Prostate gland (tissue), 2 donors: ENCODE measurements at places on chromosomes 7 and 10.

DNA sequence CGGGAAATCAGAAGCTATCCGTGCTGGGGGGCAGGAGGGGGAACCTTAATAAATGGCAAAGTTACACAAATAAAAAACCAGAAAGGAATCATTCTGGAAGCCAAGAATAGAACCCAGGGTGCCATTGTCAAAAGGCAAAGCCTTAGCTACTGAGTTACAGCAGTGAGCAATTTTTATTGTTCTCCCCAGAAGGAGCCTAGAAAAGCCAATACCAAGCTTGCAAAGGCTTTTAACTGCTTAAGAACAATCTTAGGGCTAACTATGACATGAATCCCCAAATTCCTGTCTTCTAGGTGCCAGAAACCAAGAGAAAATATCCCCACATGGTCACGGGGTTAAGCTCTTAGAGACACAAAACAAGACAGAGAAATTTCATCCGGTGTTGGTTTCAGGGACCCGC is 482.7 kb downstream of the CCSER2 start:
- H3K27me3 ChIP-seq, result no peaks in the 10 kb centered on the region
- H3K27ac ChIP-seq, result no peak overlapping the region
- no peak overlapping the region for H3K4me3 ChIP-seq
- no peaks in the 10 kb centered on the region for H3K4me1 ChIP-seq
- H3K36me3 ChIP-seq, result no peaks in the 10 kb centered on the region
- no peak for DNase-seq

DNA sequence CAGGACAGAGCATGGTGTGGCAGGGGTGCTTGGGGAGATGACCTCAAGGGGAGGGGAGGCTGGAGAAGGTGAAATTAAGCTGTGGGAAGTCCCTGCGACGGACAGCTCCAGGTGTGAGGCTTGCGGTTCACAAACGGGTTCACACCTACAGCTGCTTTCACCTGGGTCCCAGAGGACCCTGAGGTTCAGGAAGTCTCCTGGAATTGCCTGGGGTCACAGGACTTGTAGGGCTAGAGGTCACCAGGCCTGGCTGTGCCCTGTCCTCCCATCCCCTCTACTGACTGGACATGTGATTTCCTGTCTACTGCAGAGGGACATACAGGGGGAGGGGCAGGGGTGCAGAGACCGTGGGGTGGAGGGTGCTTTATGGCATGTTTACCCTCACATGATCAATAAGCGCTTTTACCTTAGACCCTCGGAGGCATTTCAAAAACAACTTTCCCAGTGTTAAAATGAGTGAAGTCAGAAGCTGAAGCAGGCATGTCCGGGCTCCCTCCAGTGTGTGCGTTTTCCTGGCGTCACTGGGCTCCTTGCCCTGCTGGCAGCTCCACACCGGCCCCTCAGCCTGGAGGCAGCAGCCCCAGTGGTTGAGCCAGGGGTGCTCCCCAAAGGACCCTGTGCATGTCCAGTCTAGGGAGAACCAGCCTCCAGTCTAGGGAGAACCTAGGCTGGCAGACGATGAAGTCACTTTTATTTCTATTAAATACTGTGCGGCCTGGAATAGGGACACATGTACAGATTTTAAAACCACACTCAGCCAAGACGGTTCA is 66.6 kb upstream of the IGFBP3 start:
- no peak overlapping the region for H3K4me3 ChIP-seq
- no peaks in the 10 kb centered on the region for H3K36me3 ChIP-seq
- no peaks in the 10 kb centered on the region for H3K4me1 ChIP-seq

GRCh38 chr7:99489235-99489634 is 10.8 kb downstream of the ZNF394 start:
- H3K4me3 ChIP-seq, result no peak overlapping the region
- H3K36me3 ChIP-seq, result peaks cover 11% of the 10 kb centered on the region
- no peaks in the 10 kb centered on the region for H3K27me3 ChIP-seq
- H3K4me1 ChIP-seq, result no peaks in the 10 kb centered on the region
- no peak for DNase-seq

DNA sequence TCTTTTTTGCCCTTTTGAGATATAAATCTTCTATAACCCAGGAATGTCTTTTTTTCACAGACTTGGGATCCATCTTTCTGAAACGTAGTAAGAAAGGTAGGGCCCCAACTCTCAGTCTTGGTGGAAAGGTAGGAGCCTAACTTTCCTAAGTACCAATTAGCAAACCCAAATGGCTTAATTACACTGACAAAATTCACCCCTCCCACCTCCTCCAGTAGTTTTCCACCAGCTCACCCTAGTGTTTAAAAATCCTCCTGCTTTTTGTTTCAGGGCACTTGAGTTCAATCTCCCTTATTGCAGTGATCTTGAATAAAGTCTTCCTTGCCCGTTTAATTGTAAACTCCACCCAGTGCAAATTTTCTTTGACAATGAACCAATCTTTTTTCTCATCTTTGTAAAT is 600.0 kb downstream of the PHTF2 start:
- no peak overlapping the region for H3K27ac ChIP-seq
- no peaks in the 10 kb centered on the region for H3K36me3 ChIP-seq
- H3K27me3 ChIP-seq, result no peaks in the 10 kb centered on the region

- H3K27ac ChIP-seq, result no peak overlapping the region
- no peak for DNase-seq
- no peak overlapping the region for H3K4me3 ChIP-seq
- no peaks in the 10 kb centered on the region for H3K36me3 ChIP-seq
- H3K4me1 ChIP-seq, result no peaks in the 10 kb centered on the region
- H3K27me3 ChIP-seq, result no peaks in the 10 kb centered on the region
These were observed 124.6 kb upstream of the SEC61G start for GRCh38 chr7:54883576-54883975.

GRCh38 chr7:107353701-107354100 is 116.2 kb upstream of the GPR22 start:
- H3K36me3 ChIP-seq, result no peaks in the 10 kb centered on the region
- H3K4me1 ChIP-seq, result no peaks in the 10 kb centered on the region
- H3K27ac ChIP-seq, result no peak overlapping the region
- DNase-seq, result no peak

DNA sequence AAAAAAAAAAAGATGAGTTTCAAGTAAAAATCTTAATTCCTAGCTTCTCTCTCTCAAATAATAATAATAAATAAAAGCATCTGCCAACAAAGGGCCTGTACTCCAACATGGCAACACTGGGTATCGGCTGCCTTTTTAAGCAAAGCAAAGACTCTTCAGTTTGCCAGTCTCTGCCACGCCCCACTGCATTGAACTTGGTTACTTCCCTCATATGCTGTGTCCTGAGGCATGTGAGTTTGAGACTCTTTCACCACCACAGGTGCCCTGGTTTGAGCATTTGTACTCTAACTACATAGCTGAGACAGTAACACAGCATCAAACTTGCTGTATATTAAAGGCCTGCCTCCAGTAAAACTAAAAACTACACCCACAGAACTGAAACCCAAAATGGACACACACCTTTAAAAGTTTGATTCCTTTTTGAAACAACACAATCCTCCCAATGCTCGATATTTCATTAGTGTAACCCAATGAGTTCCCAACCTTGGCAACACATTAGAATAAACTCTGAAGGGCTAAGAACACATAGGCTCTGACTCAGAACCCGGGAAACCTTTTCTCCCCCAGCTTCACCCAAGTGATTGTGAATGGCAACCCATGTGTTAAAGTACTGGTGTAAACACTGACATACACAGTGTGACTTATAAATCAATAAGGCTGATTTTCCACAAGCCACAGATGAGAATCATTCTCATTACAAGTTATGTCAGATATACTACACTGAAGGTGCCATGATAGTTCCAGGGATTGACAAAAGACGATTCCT is 12.0 kb downstream of the JAZF1 start:
- no peak for DNase-seq
- no peaks in the 10 kb centered on the region for H3K27me3 ChIP-seq
- H3K36me3 ChIP-seq, result no peaks in the 10 kb centered on the region
- no peaks in the 10 kb centered on the region for H3K4me1 ChIP-seq

GRCh38 chr7:28774261-28774988 is 183.7 kb downstream of the TRIL start:
- DNase-seq, result no peak
- H3K27me3 ChIP-seq, result no peaks in the 10 kb centered on the region
- H3K27ac ChIP-seq, result no peak overlapping the region
- no peak overlapping the region for H3K4me3 ChIP-seq
- no peaks in the 10 kb centered on the region for H3K4me1 ChIP-seq
- no peaks in the 10 kb centered on the region for H3K36me3 ChIP-seq

DNA sequence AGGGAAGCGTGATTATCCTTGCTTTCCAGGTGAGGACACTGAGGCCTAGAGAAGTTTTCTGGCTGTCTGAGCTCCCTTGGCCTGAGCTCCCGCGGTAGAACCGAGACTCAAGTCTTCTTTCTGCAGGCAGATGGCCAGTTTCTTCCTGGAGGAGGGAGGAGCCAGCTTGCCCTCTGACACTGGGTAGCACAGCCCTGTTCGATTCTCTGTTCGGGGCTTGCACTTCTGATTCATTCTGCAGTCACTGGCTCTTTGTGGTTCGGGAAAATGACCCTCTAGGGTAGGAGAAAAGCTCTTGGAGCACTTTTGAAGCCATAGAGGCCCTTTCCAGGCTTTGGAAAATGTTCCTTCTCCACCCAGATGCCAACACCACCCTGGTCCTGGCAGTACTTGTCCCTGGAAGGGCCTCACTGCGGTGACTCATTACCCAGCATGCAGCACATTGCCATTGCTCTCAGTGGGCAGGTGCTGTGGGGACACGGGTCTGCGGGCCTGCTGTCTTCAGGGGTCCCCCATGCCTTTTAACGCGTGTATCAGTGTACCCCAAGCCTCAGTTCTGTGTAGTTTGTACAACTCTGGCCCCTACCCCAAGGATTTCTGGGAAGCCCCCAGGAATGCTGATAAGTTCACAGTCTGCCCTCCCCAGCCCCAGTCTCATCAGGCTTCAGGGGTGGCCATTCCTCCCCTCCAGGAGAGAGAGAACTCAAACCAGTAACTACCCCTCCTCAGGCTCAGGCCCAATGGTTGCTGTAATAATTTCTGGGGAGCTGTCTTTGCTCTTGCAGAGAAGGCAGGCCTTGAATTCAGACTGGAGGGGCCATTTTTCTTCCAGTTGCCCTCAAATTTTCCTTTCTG is 11.9 kb downstream of the CHST3 start:
- H3K27me3 ChIP-seq, result no peaks in the 10 kb centered on the region
- H3K4me1 ChIP-seq, result peaks cover 15% of the 10 kb centered on the region
- no peak overlapping the region for H3K4me3 ChIP-seq
- peak; percentile 40 for DNase-seq
- H3K27ac ChIP-seq, result peak overlapping the region; percentile 59

DNA sequence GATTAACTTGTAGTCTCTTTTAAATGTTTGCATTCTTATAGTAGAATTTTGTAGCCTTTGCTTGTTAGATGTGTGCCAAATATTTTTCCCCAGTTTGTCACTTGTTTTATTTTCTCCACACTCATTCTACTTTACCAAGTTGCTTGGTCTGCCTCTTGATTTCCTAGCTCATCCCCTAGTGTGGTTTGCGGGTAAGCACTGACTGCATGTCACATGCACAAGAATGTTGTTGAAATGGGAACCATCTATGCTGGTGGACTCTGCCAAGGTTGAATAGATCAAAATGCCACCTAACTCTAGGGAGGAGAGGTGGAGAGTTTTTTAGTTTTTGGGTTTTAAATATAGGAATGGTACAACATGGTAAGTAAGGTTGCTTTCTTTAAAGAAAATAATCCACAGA is 47.6 kb downstream of the FZD1 start:
- no peaks in the 10 kb centered on the region for H3K4me1 ChIP-seq
- H3K4me3 ChIP-seq, result no peak overlapping the region
- DNase-seq, result no peak

GRCh38 chr10:101639141-101639900 is 51.2 kb downstream of the DPCD start:
- no peaks in the 10 kb centered on the region for H3K36me3 ChIP-seq
- DNase-seq, result no peak
- H3K4me1 ChIP-seq, result no peaks in the 10 kb centered on the region
- no peak overlapping the region for H3K27ac ChIP-seq
- no peaks in the 10 kb centered on the region for H3K27me3 ChIP-seq
